Stimulated activated CD4-positive, alpha-beta T cell treated with anti-CD3 and anti-CD28 coated beads, TNF-alpha, amount 100 ng/mL, for 1 hour (primary cell): ENCODE measurements at places on chromosomes 6 and 20.

GRCh38 chr6:87101067-87101466, 6.2 kb upstream of the CGA start:
- DNase-seq: no peak

DNA sequence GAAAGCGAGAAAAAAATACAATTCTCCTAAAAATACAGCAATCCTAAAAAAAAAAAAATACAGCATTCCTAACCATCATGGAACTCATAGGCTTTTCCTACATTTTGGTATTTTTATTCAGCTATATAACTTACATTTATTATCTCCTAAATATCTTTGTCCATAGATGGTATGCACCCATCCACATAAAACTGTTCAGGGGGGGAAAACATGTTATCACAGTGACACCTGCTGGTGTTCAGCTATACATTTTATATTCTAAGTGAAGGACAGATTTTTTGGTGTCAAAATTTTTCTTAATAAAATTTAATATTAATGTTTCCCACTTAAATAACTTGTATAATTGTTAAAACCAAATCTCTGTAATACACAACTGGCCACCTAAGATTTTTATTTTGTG, 58.0 kb downstream of the BLOC1S5 start:
- DNase-seq: no peak

GRCh38 chr20:25207149-25207959, 11.8 kb downstream of the ENTPD6 start:
- no peak for DNase-seq

GRCh38 chr20:56437196-56437960, 25.3 kb downstream of the CASS4 start:
- DNase-seq: no peak

- DNase-seq: no peak
Observed at GRCh38 chr6:44494011-44494501, 106.5 kb downstream of the CDC5L start.

GRCh38 chr6:138387577-138388368, 10.1 kb downstream of the SMIM28 start:
- no peak for DNase-seq

DNA sequence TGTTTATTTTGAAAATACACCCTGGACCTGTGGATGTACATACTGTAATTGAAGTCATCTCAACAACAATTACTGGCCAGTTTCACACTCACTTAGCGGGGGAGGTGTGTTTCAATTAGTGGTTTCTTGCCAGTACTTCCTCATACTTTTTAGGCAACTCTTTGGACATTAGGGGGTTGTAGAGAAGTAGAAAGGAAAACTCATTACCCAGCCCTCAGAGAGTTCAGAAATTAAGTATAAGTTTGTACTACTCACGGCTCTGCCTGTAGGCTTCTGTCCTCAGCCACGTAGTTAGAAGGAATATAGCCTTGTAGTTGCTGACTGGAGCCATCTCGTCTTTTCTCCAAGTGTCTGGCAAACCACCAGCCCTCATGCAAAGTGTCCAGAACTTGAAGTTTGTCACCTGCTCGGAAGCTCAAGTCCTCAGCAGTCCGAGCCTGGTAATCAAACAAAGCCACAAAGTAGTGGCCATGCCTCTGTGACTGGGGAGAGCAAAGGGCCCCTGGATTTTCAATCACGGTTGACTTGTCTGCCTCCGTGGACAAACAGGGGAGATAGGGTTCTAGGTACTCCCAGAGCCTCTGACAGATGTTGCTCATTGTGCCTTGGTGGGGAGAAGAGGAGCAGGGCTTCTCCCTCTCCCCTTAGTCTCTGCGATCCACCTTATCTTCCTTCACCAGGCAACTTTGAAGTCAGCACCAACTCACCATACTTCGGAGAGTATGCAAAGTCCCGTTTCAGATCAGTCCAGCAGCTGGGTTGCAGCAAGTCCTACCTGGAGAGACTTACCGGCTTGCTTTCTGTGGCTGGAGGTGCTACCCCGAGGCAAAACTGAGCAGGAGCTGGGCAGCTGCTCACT, 749 bp downstream of the FRK start:
- DNase-seq: no peak

GRCh38 chr6:159609652-159610178, 83.3 kb downstream of the SOD2 start:
- DNase-seq: no peak
